AG04450 (cell line): ENCODE measurements at places on chromosomes 7 and 10.
A peak's percentile ranks its signal among the peaks of the same experiment; 100 is the strongest.

DNA sequence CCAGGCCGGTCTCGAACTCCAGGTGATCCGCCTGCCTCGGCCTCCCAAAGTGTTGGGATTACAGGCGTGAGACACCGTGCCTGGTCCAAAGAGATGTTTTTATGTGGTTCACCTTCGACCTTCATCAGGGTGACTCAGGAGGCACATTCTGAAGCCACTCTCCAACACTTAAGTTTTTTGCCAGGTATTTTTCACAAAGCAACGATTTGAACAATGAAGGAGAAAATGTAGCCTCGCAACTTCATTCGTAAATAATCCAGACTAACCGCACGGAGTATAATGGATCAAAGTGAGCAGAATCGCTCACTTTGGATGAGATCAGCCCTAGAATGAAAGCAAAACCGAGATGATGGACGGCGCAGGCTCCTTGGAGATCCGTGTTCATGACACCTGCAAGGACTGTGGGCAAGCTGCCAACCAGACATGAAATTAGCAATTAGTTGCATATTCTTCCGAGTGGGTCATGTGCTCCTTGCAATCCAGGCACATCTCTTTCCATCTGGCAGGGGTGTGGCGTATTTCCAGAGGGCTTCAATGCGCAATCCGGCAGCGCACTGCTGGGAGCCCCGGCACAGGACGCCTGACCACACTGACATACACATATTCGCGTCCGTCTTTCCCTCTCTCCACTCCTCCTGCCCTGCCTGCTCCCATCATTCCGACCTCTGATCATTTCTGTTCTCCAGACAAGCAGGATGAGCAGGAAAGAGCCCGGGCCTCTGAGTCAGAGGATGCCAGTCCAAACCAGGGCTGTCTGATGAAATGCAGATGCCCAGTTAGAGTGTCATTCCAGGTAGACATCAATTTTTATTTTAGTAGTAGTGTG is 148.4 kb downstream of the KLF6 start:
- no peak for DNase-seq

DNA sequence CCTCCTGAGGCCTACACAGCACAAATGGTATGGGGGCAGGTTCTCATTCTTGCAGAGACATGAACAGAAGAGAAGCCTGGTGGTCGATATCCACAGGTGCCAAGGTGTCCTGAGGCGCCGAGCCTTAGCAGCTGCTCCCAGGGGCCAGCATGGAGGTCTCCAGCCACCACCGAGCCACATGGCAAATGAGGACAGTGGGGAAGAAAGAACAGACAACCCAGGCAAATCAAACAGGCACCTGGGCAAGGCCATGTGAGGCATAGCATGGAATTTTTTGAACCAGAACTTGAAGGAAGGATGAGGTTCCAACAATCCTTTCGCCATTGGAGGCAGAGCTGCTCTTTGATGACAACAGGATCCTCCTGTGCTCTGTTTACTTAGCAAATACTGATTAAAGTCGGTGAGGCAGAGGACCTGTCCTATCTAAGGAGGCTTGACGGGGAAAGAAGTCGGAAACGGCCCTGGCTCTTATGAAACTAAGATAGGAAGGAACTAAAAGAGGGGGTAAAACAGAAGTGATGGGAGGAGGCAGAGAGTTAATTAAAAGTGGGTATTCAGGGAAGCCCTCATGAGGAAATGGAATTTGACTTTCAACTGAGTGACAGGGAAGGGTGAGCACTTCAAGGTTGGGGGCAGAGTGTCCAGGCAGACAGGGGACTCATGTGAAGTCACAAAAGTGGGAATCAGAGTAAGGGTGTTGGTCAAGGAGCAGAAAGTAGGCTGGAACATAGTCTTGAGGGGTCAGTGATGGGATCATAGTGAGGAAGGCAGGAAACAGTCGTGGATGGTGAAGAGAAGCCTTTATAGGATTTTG is 8.6 kb upstream of the CALML3 start:
- no peak for DNase-seq

- no peak for DNase-seq
These were observed 89.4 kb upstream of the SEMA3E start for GRCh38 chr7:83738291-83738835.

DNA sequence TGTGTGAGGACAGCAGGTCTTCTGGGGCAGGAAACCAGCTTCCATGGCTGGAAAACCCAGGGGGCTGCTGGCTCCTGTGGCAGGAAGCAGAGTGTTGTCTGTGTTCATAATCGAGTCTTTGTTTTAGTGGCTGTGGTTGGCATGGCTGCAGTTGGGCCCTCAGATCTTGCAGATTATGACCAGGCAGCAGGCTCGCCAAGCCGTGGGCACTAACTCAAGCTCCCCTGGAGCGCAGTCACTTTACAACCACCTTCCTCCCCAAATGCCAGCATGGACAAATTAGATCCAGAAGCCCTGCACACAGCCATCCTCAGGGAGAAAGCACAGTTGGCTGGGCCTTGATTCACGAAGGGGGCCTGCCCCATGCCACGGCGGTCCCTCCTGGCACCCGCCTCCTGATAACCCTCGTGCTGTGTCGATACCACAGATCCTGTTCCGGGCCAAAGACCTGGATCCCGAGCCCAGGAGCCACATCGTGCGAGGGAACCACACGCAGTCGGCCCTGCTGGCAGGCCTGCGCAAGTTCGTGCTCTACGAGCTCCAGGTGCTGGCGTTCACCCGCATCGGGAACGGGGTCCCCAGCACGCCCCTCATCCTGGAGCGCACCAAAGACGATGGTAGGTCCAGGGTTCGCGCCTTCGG is 552.5 kb upstream of the FOXK1 start:
- no peak for DNase-seq

DNA sequence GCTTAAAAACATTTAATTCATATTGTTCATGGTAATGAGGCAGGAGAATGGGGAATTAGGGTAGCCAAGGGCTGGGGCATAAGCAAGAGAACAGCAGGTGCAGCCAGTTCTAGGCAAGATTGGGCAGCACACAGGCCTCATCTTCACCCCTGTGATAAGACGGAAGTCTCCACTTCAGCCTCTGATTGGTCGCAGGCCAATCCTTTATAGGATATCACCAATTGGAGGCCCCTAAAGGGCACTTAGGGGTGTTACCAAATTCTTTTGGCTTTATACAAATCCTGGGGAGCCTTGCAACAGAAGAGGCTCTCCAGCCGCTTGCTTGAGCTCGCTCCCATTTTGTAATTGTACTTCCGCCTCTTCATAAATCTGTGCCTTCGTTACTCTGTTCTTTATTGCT is 231.1 kb downstream of the REEP3 start:
- no peak for DNase-seq

DNA sequence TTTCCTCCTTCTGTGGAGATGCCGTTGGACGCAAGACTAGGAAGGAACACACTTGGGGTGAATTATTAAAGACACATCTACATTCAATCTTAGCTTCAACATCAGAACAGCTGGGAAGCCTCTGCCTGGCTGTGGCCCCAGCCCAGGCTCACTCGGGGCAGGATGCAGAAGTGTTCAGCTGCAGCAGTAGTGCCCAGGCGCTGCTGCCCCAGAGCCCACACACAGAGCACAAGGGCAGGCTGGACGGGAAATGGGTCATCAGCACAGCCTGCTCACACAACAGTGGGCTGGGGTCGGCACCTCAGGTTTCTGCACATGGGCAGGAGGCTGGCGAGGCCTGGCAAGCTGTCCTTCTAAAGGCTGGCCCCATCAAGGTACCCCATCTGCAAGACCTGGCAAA is 42.5 kb downstream of the NOD1 start:
- DNase-seq = no peak

DNA sequence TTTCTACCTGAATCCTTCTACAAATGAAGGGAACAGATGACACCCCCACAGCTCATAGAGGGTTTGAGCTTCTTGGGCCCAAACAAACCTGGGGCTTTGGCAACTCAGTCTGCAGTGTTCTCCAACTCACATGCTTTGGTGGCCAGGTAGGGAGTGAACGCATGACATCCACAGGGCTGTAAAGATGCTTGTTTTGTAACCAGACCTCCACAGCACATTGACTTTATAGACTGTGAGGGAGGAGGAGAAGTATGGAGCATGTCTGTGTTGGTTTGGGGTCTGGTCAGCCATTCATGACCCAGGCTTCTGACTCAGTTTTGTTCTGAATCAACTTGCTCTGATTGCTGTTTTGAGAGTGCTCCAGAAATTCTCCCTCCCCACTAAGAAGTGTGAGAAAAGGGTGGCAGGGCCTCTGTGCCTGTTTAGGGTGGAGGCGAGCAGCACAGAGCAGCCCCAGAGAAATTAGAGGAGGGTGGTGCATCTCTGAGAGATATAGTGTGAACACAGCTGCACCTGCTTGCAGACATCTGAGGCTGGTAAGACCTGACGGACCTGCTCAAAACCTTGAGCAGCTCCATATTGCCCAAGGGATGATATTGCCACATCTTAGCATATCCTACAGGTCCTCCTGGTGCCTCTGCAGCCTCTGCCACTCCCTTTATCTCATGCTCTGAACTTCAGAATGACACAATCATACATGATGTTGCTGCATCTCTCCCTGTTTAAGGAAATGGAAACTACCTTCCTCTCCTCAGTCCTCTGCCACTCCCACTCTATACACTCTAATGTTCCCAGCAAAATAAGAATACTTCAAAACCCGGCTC is 287.7 kb downstream of the ABCA13 start:
- DNase-seq = no peak

DNA sequence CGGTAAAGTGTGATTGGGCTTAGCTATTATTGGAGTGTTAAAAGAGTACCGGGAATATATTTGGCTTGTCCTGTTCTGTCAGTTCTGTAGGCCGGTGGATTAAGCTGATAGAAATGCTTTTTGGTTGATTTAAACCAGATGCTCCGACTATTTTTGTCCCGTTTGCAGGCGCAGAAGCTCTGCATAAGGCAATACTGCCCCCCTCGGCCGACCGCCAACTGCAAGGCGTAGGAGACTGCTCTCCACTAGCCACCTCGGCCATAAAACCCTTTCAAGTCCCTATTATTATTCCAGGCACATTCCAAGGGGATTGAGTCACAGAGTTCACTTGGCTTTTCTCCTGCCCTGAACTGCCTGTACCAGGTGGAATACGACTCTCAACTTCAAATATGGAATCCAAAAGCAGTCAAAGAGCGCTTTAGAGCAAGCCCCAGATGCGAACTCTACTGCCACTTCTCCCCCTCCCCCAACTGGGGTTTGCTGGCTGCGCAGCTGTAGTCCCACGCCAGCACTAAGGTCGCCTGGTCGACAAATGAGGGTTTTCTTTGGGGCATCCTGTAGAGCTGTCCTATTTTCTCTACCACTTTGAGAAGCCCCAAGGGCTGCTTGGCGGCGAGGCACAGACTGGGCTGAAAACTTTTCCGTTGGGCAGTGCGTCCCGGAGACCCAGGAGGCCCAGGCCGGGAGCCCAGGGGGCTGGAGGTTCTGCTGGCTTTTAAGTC is 108.3 kb downstream of the REEP3 start:
- peak; percentile 95 for DNase-seq

GRCh38 chr7:43678315-43678714 is 51.0 kb downstream of the COA1 start:
- DNase-seq = no peak

DNA sequence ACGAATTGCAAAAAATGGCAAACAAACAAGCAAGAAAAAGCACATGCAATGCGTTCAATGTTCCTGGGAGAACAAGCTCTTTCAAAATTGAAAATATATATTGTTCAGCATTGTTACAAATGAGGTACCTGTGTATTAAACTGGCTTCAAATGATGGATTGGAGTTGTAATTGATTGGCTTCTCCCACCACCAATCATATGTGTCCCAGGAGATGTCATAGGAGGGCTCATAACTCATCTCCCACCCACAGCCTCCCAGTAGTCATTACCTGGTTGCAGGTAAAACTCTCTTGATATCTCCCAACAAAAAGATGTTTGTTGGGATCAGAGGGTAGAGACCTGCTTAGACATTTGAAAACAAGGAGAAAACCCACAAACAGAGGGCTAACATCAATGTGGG is 302.9 kb downstream of the BAMBI start:
- no peak for DNase-seq

DNA sequence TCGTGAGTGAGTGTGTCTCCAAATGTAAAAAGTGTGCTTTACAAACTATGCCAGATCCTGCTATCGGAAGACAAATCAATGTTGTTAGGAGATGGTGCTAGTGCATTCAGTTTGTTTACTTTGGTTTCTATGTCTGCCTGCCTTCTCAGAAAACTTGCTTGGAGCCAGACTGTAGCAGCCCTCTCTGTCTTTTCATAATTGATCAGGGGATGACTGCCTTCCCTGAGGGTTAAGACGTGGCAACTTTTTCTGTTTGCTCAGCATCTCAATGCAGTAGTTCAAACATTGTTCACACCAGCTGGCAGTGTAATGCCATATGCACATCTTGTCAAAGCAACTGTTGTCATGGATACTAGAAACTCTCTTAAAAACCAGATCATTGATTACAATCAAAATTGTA is 118.5 kb downstream of the FOXP2 start:
- DNase-seq = no peak

DNA sequence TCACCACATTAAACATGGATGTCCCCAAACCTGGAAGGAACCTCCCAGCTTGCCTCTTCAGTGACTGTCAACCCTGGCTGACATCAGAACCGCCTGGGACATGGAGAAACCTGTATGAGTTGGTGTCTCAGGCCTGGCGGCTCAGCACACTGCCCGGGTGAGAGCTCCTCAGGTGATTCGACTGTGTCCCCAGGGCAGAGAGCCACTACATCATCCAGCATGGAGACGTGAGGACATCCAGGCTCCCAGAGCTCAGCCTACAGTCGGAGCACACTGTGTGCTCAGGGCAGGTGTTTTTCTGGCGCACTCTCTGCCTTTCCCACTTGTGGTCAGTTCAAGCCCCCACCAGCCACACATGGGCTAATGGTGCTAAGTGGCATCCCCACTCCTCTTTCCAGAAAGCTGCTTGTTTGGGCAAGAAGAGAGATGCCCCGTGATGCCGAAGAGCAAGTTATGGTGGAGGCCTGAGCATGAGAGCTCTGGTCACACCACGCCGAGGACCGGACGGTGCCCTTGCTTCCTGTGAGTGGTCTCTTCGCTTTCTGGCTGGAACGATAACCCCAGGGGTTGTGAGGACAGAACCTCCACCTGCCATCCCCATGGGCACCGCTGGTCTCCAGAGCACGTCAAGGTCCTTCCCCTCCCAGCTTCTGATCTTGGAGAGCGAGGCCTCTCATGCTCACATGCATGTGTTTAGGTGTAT is 38.5 kb downstream of the AMZ1 start:
- DNase-seq = no peak

DNA sequence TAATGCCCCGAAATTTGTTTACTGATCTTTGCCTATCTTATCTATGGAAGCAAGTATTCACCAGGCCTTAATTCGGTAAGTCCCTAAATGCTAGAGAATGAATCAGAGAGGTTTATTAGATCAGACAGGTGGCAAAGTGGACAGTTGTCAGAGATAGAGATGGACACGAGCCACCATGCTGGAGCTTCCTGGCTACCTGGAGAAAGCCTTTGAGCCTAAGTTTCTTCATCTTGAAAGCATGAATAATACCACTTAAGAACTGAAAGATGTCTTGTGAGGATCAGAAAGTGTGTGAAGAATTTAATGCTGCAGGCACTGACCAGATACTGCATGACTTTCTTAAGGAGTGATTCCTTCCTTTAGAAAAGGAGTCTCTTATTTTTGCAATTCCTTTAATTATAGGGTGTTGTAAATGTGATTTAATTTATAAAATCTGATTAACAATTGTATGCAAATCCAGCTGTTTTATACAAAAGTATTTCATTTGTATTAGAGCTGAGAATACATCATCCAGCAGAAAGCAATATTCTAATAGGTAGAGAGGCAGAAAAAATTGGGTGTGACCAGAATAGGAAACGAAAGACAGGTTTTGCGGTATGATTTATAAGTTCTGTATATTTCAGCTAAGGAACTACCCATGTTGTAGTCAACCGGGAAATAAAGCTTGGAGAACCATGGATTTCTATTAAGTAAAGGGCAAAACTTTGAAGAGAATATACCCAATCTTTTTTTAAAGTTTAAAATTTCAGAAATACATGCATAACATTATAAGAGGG is 82.7 kb downstream of the SMURF1 start:
- DNase-seq = no peak
